NCI-H2081 (cell line): ENCODE measurements at places on chromosomes 12 and 14.

GRCh38 chr12:42868291-42868690 lies 278.7 kb upstream of the PRICKLE1 start:
- DNase-seq = no peak

- no peak for DNase-seq
These were observed 158.7 kb upstream of the LRIG3 start for GRCh38 chr12:59079002-59079401.

- DNase-seq = peak; percentile 68
These were observed 27.8 kb downstream of the HIP1R start for GRCh38 chr12:122862872-122863701.

DNA sequence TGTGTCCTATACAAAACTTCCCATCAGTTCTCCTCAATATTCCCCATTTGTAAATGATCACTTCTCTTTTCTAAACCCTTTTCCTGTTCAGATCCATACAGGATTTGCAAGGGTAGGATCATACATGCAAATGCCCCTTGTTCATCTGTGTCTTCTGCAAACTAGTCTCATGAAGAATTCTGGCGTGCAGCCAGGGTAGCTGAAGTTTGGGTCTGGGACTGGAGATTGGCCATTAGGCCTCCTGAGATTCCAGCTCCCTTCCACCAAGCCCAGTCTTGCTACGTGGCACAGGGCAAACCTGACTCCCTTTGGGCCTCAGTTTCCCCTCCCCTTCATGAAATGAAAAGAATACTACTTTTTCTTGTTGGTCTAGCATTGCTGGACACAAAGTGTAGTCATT lies 11.3 kb downstream of the C3AR1 start:
- no peak for DNase-seq

DNA sequence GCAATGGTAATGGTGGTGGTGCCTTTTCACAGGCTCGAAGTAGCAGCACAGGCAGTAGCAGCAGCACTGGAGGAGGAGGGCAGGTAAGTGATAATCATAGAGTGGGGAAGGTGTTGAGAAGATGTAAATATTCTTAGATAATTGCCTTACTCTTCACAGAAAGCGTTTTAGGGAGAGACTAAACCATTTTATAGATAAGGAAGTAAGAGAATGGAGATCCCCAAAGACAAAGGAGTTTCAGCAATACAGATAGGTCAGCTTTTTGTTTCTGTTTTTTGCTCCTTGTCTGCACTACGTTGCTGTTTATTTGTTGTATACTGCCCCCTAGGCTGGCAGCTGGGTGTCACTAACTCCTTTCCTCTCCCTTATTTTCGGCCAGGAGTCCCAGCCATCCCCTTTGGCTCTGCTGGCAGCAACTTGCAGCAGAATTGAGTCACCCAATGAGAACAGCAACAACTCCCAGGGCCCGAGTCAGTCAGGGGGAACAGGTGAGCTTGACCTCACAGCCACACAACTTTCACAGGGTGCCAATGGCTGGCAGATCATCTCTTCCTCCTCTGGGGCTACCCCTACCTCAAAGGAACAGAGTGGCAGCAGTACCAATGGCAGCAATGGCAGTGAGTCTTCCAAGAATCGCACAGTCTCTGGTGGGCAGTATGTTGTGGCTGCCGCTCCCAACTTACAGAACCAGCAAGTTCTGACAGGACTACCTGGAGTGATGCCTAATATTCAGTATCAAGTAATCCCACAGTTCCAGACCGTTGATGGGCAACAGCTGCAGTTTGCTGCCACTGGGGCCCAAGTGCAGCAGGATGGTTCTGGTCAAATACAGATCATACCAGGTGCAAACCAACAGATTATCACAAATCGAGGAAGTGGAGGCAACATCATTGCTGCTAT lies 2.0 kb downstream of the SP1 start:
- DNase-seq = no peak

DNA sequence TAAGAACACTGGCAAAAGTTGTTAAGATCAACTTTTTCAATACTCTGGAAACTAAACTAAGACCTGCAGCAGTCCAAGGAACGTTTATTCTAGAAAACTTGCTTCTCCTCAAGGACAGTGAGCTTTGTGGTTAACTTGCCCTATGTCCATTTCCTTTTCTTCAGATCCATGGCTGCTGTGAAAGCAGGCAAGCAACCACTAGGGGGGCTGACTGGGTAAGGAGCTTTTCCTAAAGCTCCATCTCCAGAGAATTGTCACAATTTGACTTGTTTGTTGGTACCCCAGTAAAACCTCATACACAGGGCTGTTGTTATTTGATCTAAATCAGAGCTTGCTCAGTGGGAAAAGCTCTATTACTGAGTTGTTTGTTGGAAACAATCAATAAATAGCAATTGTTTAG lies 10.1 kb upstream of the RPL10L start:
- DNase-seq = no peak

GRCh38 chr14:58072288-58073071 lies 79.5 kb downstream of the ARMH4 start:
- DNase-seq = peak; percentile 64

DNA sequence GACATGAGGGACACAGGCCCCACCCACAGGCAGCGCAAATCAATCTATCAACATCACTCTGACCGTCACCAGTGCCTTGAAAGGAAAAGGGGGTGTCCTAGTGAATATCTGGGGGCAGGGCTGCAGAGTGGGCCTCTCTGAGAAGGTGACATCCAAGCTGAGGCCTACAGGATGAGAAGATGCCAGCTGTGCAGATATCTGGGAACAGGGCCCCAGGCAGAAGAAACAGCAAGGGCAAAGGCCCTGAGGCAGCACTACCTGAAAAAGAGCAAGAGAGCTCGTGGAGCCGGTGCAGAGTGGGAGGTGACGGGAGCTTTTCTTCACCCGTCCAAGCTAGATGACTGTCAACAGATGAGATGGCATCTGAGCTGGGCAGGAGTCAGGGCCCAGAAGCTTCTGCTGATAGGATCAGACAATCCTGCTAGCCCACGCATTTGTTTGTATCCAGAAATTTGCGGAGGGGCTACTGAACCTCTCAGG lies 12.5 kb upstream of the TMEM119 start:
- no peak for DNase-seq

DNA sequence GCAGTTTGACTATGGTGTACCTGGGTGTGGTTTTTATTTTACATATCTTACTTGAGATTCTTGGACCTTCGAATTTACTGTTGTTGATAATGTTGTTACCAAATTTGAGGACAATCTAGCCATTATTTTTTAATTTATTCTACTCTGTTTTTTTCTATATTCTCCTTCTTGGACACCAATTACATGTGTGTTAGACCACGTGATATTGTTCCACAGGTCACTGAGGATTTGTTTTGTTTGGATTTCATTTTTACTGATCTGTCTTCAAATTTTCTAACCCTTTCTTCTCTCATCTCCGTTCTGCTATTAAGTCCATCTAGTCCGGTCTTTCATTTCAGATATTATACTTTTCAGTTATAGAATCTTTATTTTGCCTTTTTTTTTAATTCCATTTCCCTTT lies 204.9 kb upstream of the BCL2L14 start:
- no peak for DNase-seq
